Osteocyte (in vitro differentiated cells): ENCODE measurements at places on chromosomes 2 and 18. TPM values are rescaled to one million over a fixed set of nuclear protein-coding genes. Genes with fewer than 3 reads are reported as not detected.

DNA sequence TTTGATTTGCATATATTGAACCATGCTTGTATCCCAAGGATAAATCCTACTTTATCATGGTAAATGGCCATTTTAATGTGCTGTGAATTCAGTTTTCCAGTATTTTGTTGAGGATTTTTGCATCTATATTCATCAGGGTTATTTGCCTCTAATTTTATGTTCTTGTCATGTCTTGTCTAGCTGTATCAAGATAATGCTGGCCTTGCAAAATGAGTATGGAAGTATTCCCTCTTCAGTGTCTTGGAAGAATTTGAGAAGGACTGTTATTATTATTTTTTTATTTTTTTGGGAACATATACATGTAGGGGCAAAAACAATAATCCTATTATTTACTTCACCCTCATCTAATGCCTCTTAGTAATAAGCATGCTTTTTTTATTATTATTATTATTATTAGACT is 398.0 kb upstream of the KCNH7 start:
- H3K27me3 ChIP-seq, result no peaks in the 10 kb centered on the region
- DNase-seq, result no peak
- H3K36me3 ChIP-seq, result peaks cover 5% of the 10 kb centered on the region
- no peak overlapping the region for H3K4me3 ChIP-seq

- H3K4me3 ChIP-seq, result no peak overlapping the region
- peak; percentile 67 for DNase-seq
- H3K4me1 ChIP-seq, result peaks cover 11% of the 10 kb centered on the region
Observed at GRCh38 chr2:119494163-119494790, 30.0 kb downstream of the SCTR start.

The COL4A4 gene
- total RNA-seq, result 1.3 and 2.0 TPM in 2 replicates

DNA sequence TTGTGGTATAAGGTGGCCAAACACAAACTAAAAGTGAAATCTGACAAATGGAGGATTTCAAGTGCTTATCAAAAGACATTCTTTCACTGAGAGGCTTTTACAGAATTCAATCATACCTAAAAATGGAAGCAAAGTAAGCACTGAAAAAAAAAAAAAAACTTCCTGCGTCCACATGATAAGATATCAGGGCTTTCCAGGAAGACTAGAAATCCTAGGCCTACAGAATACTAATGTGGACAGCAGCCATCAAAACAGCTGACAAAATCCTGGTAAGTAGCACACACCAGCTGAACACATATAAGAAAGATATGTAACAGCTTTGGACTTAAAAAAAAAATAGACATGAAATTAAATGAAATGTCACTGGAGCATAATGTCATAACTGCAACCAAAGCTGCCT is 178.2 kb downstream of the SUCLG1 start:
- no peak overlapping the region for H3K4me3 ChIP-seq
- H3K4me1 ChIP-seq, result no peaks in the 10 kb centered on the region
- DNase-seq, result no peak
- no peaks in the 10 kb centered on the region for H3K27me3 ChIP-seq

GRCh38 chr2:216560838-216561270 is 62.2 kb downstream of the RPL37A start:
- H3K36me3 ChIP-seq, result no peaks in the 10 kb centered on the region
- DNase-seq, result no peak
- H3K27ac ChIP-seq, result peak overlapping the region; percentile 74
- no peak overlapping the region for H3K4me3 ChIP-seq
- H3K27me3 ChIP-seq, result no peaks in the 10 kb centered on the region
- peaks cover 85% of the 10 kb centered on the region for H3K4me1 ChIP-seq

GRCh38 chr2:1784087-1784486 is 39.8 kb upstream of the PXDN start:
- peaks cover 26% of the 10 kb centered on the region for H3K27me3 ChIP-seq
- H3K36me3 ChIP-seq, result no peaks in the 10 kb centered on the region
- no peak overlapping the region for H3K27ac ChIP-seq
- no peak for DNase-seq
- H3K4me1 ChIP-seq, result no peaks in the 10 kb centered on the region

GRCh38 chr18:12908706-12909105 is 24.7 kb upstream of the PTPN2 start:
- no peaks in the 10 kb centered on the region for H3K27me3 ChIP-seq
- H3K4me3 ChIP-seq, result no peak overlapping the region
- no peak for DNase-seq
- peaks cover 41% of the 10 kb centered on the region for H3K4me1 ChIP-seq
- H3K27ac ChIP-seq, result peak overlapping the region; percentile 99

GRCh38 chr18:44759925-44760342 is 79.2 kb downstream of the SETBP1 start:
- peaks cover 25% of the 10 kb centered on the region for H3K4me1 ChIP-seq
- no peak overlapping the region for H3K4me3 ChIP-seq
- DNase-seq, result no peak
- no peaks in the 10 kb centered on the region for H3K27me3 ChIP-seq
- H3K36me3 ChIP-seq, result peaks cover 40% of the 10 kb centered on the region
- H3K27ac ChIP-seq, result no peak overlapping the region

The PLA2R1 gene
- 70.1 and 78.9 TPM in 2 replicates for total RNA-seq

DNA sequence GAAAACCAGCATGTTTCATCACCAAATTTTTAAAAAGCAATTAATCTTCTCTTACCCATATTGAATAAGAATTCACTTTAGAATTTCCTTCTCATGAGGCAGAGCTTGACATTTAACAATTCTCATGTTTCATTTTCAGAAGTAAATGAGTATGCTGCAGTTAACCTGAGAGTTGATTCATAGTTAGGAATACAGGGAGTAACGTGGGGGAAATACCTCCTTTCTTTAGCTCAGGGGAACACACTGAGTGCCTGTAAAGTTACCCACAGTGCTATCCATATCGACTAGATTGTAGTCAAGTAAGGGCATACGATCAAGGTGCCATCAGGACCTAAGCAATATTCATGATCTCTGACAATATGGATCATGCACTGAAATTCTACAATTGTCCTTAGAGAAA is 38.9 kb upstream of the ATIC start:
- peaks cover 10% of the 10 kb centered on the region for H3K4me1 ChIP-seq
- no peaks in the 10 kb centered on the region for H3K36me3 ChIP-seq
- no peak for DNase-seq
- H3K27ac ChIP-seq, result no peak overlapping the region

The UGT1A9 gene
- not detected in 2 replicates for total RNA-seq

DNA sequence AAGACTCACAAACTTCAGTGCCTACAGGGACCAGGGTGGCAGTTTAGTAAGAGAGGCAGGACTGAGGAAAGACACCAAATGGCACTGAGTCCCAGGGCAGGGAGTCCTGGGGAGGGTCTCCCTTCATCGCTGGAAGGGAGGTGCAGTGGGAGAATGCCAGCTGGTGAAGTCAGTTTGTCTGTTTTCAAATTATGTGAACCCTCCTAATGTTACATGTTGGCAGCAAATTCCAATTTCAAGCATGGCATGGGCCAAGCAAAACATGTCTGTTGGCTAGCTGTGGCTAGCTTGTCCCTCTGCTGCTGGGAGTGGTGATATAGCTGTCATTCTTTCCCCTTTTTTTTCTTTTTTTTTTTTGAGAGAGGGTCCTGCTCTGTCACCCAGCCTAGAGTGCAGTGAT is 55.9 kb upstream of the HAAO start:
- H3K4me1 ChIP-seq, result peaks cover 10% of the 10 kb centered on the region
- no peak for DNase-seq
- H3K4me3 ChIP-seq, result no peak overlapping the region
- H3K27me3 ChIP-seq, result peaks cover 3% of the 10 kb centered on the region

The KANSL1L gene
- total RNA-seq, result 21.0 and 23.0 TPM in 2 replicates

DNA sequence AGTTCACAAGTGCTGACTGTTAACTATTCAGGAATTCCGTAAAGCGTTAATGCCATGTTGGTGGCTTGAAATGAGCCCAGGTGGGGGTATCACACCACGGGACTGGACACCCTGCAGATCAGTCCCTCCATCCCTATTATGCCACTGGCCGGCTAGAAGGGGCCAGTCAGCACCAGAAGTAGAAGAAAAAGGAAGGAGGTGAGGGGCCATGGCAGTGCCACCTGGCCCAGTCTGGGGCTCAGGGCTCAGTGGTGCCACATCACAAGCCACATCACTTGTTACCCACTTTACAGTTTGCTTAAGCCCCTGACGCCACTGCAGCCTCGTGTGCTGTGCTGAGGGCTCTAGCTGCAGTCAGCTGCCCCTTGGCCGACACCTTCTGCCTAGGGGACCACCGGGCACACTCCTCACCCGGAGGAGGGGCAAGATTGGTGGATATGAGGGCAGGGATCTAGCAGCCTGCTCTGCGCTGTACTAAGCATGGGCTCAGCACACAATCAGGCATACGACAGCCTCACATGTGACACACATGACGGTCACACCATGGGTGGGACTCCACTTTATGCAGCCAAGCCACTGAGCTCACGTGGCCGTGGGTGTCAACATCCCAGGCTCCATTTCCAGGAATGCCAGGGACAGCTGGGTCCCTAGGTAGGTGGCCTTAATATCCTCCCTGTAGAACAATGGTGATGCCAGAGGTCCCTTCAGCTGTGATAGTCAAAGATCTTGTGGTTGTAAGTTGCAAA is 3.6 kb downstream of the LIMS2 start:
- H3K4me1 ChIP-seq, result peaks cover 44% of the 10 kb centered on the region
- H3K36me3 ChIP-seq, result peaks cover 4% of the 10 kb centered on the region
- no peak overlapping the region for H3K4me3 ChIP-seq
- peak overlapping the region; percentile 75 for H3K27ac ChIP-seq

The NEB gene
- 0.40 and 1.3 TPM in 2 replicates for total RNA-seq

The LYPD6 gene
- total RNA-seq, result 1.8 and 2.1 TPM in 2 replicates

DNA sequence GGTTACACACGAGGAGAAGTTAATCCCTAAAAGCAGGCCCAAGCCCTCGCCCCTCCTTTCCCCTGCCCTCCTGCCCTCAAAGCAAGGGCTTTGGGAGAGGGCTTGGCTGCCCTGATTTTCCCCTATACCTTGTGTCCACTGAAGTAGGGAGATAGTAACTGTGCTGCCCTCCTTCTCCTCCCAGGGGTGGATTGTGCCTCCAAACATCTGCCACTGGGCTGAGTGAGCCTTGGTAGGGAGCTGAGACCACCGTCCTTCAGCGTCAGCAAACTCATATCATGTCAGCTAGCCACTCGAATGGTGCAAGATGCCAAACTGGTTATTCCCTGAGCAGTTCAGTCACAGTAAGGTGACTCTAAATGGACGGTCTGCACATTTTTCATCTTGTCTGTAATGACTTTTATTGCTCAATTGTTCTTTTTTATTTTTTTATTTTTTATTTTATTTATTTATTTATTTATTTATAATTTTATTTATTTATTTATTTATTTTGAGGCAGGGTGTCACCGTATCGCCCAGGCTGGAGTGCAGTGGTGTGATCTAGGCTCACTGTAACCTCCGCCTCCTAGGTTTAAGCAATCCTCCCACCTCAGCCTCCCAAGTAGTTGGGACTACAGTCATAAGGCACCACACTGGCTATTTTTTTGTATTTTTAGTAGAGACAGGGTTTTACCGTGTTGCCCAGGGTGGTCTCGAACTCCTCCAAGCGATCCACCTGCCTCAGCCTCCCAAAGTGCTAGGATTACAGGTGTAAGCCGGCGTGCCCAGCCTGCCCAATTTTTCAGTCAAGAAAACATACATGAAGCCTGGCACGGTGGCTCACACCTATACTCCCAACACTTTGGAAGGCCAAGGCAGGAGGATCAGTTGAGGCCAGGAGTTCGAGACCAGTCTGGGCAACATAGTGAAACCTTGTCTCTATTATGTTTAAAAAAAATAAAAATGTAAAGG is 8.7 kb downstream of the PCBP1 start:
- no peak for DNase-seq
- H3K27me3 ChIP-seq, result no peaks in the 10 kb centered on the region
- no peaks in the 10 kb centered on the region for H3K36me3 ChIP-seq

The ZCCHC2 gene
- 10.3 and 11.2 TPM in 2 replicates for total RNA-seq

DNA sequence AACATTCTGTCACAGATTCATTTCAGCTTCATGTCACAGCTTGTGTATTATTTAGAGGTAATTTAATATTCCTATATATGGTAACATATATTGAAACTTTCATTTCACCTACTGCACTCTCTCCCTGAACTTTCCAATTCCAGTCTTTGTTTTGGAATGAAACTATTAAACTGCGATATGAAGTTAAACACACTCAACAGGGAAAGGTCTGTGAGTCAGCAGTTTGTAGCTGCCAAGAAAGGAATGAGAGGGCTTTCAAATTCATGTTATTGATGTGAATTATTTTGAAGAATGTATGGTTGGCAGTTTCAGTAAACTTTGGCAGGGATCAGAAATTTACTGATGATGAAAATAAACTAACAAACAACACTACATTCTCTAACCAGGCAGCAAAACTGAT is 148.3 kb downstream of the HNMT start:
- no peak overlapping the region for H3K4me3 ChIP-seq
- DNase-seq, result no peak
- no peaks in the 10 kb centered on the region for H3K4me1 ChIP-seq

DNA sequence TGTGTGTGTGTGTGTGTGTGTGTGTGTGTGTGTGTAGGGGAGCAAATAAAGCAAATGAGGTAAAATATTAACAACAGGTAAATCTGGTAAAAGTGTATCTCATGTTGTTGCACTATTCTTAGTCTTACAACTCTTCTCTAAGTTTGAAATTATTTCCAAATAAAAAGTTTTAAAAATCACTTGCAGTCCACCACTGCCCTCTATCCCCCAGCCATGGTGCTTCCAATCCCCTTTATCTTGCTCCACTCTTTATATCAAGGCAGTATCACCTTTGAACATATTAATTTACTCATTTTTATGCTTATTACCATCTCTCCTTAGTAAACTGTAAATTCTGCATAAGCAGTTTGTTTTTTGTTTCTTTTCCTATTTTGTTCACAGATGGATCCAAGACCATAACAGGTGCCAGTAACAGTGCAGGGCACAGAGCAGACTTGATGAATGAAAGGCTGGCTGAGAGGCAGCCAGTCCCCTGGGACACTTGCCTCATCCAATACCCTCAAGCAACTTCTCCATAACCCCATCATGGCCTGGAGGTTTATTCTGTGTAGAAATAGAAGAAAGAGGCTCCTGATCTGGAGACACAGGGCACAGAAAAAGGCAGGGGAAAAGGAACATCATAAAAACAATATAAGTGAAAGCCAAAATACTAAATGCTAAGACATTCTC is 67.6 kb downstream of the LDAH start:
- peaks cover 4% of the 10 kb centered on the region for H3K4me1 ChIP-seq
- H3K4me3 ChIP-seq, result no peak overlapping the region
- no peaks in the 10 kb centered on the region for H3K27me3 ChIP-seq
- no peak for DNase-seq
- H3K36me3 ChIP-seq, result peaks cover 27% of the 10 kb centered on the region

DNA sequence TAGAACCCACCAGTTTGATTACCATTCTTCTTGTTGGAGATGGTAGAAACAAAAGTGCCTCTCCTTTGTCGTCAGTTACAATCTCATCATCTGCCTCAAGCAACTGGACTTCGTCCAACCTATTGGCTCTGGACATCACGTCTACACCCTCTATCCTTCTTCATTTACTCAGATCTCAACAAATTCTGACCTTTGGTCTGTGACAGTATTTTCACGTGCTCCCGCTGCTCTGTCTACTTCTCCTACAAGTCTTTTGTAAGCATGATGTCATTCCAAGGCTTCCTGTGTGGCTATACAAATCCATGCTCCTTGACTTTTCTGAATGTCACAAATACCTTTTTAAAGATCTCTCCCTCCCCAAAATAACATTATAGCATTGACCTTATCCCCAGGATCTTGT is 43.0 kb upstream of the PID1 start:
- H3K27me3 ChIP-seq, result no peaks in the 10 kb centered on the region
- no peak overlapping the region for H3K4me3 ChIP-seq
- H3K4me1 ChIP-seq, result no peaks in the 10 kb centered on the region
- H3K27ac ChIP-seq, result no peak overlapping the region
- no peak for DNase-seq
